ENCODE measurements at places on chromosomes 1 and 21.

DNA sequence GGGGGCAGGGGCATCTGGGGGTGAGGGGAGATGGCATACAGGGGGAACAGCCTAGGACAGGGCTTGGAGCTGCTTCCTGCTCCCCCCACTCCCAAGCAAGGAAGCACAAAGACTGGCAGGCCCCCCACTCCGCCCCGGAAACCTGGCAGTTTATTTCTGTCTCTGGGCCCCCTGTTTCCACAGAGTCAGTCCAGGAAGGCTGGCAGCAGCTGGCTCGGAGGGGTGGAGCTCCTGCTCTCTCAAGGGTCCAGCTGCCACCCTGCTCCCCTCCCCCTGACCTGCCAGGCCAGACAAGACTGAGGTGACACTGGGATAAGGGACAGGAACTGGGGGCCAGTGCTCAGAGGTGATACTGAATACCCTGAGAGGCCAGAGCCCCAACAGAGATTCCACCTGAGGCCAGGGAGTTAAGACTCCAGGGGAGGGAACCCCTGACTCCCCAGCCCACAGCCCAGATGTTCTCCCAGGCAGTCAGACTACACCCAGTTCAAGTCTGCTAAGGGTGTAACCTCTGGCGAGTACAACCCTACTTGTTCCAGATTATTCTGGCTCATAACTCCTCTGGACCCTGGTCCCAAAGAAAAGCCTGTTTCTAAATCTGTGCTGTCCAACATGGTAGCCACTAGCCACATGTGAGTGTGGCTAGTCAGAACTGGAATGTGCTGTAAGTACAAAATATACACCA, 26.3 kb downstream of the AHDC1 start:
- H3K36me3 ChIP-seq, result no peaks in the 10 kb centered on the region
- peak overlapping the region; percentile 97 for H3K27ac ChIP-seq
- no peak overlapping the region for H3K4me3 ChIP-seq
- DNase-seq, result no peak
- no peaks in the 10 kb centered on the region for H3K27me3 ChIP-seq

DNA sequence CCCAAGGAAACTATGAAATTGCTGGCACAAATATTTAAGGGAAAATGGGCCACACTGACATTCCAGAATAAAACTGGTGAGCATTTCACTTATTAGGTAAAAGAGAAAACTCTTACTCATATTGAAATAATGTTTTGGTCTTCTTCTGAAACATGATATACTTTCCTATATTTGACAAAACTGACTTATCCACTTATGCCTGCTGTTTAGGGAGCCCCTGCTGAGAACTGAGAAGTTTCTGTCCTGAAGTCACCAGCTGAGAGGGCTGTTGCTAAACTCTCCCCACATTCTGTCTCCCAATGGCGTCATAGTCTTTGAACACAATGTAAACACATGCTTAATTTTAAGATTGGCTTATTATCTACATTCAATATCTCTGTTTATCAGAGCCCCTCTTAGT, 46.8 kb upstream of the ZC3H11B start:
- no peaks in the 10 kb centered on the region for H3K36me3 ChIP-seq
- peaks cover 22% of the 10 kb centered on the region for H3K4me1 ChIP-seq
- no peak overlapping the region for H3K4me3 ChIP-seq
- H3K27ac ChIP-seq, result no peak overlapping the region

GRCh38 chr21:14543983-14544382, 2.1 kb downstream of the SAMSN1 start:
- no peaks in the 10 kb centered on the region for H3K4me1 ChIP-seq
- H3K27ac ChIP-seq, result no peak overlapping the region
- H3K4me3 ChIP-seq, result no peak overlapping the region
- DNase-seq, result no peak
- no peaks in the 10 kb centered on the region for H3K27me3 ChIP-seq
- H3K36me3 ChIP-seq, result no peaks in the 10 kb centered on the region

GRCh38 chr1:24544239-24544638, 11.6 kb upstream of the NCMAP start:
- no peaks in the 10 kb centered on the region for H3K4me1 ChIP-seq
- no peak overlapping the region for H3K4me3 ChIP-seq
- H3K27me3 ChIP-seq, result peaks cover 27% of the 10 kb centered on the region
- no peak for DNase-seq
- H3K27ac ChIP-seq, result no peak overlapping the region

- H3K27ac ChIP-seq, result no peak overlapping the region
- no peak overlapping the region for H3K4me3 ChIP-seq
- H3K36me3 ChIP-seq, result no peaks in the 10 kb centered on the region
- H3K4me1 ChIP-seq, result peaks cover 11% of the 10 kb centered on the region
Observed at GRCh38 chr1:91863498-91863897, 22.5 kb downstream of the TGFBR3 start.

- no peaks in the 10 kb centered on the region for H3K4me1 ChIP-seq
- H3K27ac ChIP-seq, result no peak overlapping the region
- no peaks in the 10 kb centered on the region for H3K27me3 ChIP-seq
- no peaks in the 10 kb centered on the region for H3K36me3 ChIP-seq
Observed at GRCh38 chr1:25049190-25049589, 119.1 kb upstream of the RUNX3 start.

DNA sequence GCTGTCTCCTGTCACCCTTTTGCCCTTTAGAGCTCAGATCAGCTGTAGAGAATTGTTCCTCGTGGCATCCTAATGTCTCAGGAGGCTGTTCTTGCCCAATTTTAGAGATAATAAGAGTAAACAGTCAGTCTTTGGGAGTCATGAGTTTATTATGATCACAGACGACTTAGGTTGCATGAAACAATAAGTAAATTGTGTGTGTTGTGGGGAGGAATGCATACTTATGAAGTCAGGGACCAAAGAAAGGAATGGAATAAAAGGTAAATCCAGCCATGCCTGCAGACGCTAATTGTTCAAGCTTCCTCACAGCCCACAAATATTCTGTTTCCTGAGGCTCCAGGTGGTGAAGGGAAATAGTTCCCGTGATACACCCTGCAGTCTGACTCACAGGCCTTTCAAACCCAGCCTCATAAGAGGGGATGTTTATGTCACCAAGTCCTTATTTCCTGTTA, 897 bp downstream of the EPHX4 start:
- peaks cover 14% of the 10 kb centered on the region for H3K4me1 ChIP-seq
- no peak for DNase-seq
- H3K27me3 ChIP-seq, result peaks cover 15% of the 10 kb centered on the region

GRCh38 chr1:228825840-228826484, 90.7 kb downstream of the RHOU start:
- H3K4me3 ChIP-seq, result no peak overlapping the region
- no peaks in the 10 kb centered on the region for H3K27me3 ChIP-seq
- H3K36me3 ChIP-seq, result no peaks in the 10 kb centered on the region
- no peaks in the 10 kb centered on the region for H3K4me1 ChIP-seq
- no peak overlapping the region for H3K27ac ChIP-seq
- no peak for DNase-seq

DNA sequence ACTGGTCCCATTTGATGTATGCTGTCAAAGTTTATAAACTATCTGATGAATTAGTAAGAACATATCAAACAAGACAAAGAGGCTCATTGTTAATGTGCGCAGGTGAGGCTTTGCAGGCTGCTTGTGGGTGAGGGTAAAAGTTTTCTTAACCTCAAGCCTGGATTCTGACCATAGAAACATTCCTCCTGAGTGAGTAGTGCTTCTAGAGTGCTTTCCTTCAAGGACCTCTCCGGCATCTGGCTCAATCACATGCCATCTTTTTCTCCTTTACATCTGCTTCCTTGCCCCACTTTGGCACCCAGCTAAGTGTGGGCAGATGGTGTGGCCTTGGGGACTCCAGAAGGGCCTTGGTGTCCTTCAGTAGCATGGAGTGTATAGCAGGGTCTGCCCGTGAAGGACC, 104.0 kb downstream of the ROR1 start:
- peak overlapping the region; percentile 20 for H3K27ac ChIP-seq
- no peak overlapping the region for H3K4me3 ChIP-seq
- no peaks in the 10 kb centered on the region for H3K27me3 ChIP-seq
- H3K4me1 ChIP-seq, result peaks cover 36% of the 10 kb centered on the region

GRCh38 chr1:100861379-100861778, 33.3 kb downstream of the EXTL2 start:
- H3K4me3 ChIP-seq, result no peak overlapping the region
- H3K36me3 ChIP-seq, result no peaks in the 10 kb centered on the region
- H3K27me3 ChIP-seq, result no peaks in the 10 kb centered on the region

GRCh38 chr1:46652321-46653100, 15.7 kb downstream of the ATPAF1 start:
- DNase-seq, result no peak
- no peaks in the 10 kb centered on the region for H3K27me3 ChIP-seq
- H3K27ac ChIP-seq, result no peak overlapping the region
- H3K4me1 ChIP-seq, result no peaks in the 10 kb centered on the region

DNA sequence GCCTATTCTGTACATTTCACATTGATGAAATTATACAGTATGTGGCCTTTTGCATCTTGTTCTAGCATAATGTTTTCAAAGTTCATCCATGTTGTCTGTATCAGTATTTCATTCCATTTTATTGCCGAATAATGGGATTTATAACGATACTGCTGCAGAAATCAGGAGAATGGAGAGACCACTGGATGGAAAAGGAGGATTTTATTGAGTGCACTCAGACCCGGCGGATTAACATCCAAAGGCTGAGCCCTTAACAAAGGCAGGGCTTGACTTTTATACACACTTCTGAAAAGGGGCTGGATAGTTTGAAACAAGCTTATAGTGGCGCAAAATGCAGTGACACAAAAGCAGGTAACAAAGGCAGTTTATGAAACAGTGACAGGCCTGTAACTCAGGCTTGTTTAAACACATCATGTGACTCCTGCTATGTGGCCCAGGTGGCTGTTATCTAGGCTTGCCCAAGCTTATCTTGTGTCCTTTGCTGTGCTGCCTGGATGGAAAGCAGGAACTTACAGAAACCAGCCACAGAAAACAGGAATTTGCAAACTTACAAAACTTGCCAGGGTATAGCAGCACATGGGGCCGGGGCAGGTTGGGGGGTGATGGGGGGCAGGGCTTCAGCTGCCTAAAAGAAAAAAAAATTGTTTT, 32.8 kb upstream of the KCNJ15 start:
- no peak overlapping the region for H3K27ac ChIP-seq
- H3K27me3 ChIP-seq, result no peaks in the 10 kb centered on the region
- H3K4me3 ChIP-seq, result no peak overlapping the region
- H3K36me3 ChIP-seq, result no peaks in the 10 kb centered on the region
- H3K4me1 ChIP-seq, result no peaks in the 10 kb centered on the region

DNA sequence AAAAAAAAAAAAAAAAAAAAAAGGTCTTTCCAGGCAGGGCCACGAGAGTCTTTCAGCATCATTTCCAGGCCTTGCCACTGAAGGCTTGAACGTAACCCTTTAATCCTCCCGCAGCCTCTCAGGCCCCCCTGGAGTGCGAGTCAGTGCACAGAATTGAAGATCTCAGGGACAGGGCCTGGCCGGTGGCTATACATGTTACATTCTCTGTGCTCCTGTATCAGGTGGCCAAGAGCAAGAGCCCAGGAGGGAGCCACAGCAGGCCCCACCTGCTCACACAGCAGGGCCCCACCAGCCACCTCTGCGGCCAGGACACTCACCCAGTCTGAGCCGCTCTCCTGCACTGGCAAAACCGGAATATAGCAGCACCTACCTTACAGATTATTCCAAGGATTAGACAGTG, 34.1 kb upstream of the SLC25A33 start:
- no peak overlapping the region for H3K27ac ChIP-seq
- no peak overlapping the region for H3K4me3 ChIP-seq
- peaks cover 7% of the 10 kb centered on the region for H3K4me1 ChIP-seq
- no peaks in the 10 kb centered on the region for H3K27me3 ChIP-seq
- no peaks in the 10 kb centered on the region for H3K36me3 ChIP-seq

DNA sequence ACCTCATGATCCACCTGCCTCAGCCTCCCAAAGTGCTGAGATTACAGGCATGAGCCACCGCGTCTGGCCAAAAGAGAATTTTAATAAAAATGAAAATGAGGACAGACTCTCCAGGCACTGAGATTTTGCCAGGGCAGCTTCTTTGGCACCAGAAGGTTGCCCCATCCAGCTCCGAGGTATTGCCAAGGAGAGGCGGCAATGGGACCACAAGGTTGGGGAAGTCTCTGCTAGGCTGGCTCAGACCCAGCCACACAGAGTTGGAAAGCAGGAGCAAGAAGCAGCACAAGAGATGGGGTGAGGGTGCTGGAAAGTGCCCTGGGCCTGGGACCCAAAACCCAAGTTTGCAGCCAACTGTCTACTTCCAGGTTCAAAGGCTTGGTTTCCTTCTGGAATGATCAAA, 200.9 kb downstream of the HHIPL2 start:
- H3K36me3 ChIP-seq, result no peaks in the 10 kb centered on the region
- no peak overlapping the region for H3K27ac ChIP-seq
- no peak for DNase-seq

DNA sequence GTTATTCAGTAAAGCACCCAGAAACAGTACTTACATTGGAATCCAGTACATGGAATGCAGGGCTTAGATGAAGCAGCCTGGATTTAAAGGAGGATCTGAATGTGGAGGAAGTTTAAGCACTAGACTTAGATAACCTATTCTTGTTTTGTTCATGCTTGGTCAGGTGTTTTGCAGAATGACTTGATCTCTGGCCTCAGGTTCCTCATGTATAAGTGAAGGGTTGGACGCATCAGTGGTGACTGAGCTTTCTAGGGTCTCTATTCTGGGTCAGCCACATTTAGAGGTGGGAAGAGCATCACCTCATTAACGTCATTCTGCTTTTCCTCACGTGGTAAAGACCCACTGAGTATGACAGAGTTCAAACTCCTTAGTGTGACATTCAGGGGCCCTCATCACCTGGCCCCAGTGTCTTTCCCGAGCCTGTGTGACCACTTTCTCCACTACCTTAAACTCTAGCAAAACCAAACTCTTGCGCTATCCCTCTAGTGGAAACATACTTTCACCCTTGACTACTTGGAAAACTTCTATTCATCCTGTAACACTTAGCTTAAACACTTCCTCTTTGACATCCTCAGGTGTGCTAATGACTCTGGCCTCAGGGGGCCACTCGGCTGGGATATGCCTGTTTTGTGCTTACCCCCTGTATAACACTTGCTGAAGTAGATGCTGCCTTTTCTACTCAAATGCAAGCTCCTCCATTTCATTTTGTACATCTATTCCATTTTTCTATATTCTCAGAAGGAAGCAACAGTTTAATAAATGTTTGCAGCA, 871 bp upstream of the ERICH3 start:
- H3K27me3 ChIP-seq, result no peaks in the 10 kb centered on the region
- H3K4me1 ChIP-seq, result no peaks in the 10 kb centered on the region
- no peak overlapping the region for H3K27ac ChIP-seq
- no peaks in the 10 kb centered on the region for H3K36me3 ChIP-seq

- no peaks in the 10 kb centered on the region for H3K27me3 ChIP-seq
- H3K27ac ChIP-seq, result no peak overlapping the region
- H3K4me3 ChIP-seq, result no peak overlapping the region
- H3K36me3 ChIP-seq, result no peaks in the 10 kb centered on the region
- DNase-seq, result no peak
- no peaks in the 10 kb centered on the region for H3K4me1 ChIP-seq
Observed at GRCh38 chr1:168629466-168629865, 53.1 kb downstream of the XCL1 start.
